Activated T-cell treated with anti-CD3 and anti-CD28 coated beads, Interleukin-2, amount 50 U/mL, for 48 hours (primary cell): ENCODE measurements at places on chromosomes 1 and 21.

DNA sequence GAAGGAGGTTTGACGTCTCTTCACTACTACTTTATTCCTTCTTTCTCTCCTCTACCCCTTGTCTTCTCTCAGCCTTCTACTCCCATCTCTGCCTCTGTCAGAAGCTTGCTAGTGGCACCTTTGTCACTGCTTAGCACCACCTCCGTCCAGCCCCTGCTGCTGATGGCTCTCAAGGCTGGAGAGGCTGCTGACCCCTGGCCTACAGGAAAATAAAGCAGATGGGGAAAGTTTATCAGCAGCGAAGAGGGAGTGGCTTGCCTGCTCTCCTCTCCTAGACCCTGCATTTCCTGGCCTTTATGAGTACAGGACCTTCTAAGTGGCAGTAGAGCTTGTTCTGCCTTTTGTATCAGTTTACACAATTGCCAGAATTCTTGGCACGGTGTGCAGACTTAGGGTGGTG, 27.0 kb downstream of the PROX1 start:
- no peak for DNase-seq

- DNase-seq, result no peak
These were observed 261.1 kb downstream of the CAMTA1 start for GRCh38 chr1:7046314-7046713.

DNA sequence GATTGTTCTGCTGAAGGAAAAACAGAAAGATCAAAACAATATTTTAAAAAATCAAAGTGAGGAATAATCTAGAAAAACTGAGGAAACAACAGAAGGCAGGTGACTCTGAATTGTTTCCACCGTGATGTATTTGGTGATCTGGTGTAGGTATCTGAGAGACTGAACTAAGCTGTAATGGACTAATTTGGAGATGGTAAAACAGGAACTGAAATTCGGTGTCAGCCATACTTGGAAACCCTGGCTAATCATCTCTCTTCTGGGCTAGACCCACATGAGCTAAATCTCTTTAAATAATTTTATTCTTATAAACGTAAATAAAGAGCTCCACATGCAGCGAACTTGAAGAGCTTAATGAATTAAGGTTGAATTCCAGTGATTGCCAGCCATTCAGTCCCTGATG, 1226.1 kb downstream of the NCAM2 start:
- no peak for DNase-seq

DNA sequence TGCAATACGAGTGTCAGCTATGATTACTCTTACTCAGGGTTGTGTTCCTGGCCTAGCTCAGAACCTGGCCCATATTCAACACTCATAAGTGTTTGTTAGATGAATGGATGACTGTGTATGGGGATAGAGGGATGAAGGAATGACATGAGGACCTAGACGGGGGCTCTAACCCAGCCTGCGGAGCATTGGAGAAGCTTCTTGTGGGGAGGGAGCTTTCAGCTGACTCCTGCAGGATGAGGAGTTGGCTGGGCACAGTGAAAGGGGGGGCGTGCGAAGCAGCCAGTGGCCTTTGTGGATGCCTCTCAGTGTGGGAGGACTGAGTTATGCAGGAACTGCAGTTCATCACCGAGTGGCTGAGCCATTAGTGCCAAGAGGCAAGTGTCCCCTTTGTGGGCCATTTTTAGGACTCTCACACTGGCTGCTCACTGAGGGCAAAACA, 1.2 kb upstream of the EXTL1 start:
- no peak for DNase-seq

DNA sequence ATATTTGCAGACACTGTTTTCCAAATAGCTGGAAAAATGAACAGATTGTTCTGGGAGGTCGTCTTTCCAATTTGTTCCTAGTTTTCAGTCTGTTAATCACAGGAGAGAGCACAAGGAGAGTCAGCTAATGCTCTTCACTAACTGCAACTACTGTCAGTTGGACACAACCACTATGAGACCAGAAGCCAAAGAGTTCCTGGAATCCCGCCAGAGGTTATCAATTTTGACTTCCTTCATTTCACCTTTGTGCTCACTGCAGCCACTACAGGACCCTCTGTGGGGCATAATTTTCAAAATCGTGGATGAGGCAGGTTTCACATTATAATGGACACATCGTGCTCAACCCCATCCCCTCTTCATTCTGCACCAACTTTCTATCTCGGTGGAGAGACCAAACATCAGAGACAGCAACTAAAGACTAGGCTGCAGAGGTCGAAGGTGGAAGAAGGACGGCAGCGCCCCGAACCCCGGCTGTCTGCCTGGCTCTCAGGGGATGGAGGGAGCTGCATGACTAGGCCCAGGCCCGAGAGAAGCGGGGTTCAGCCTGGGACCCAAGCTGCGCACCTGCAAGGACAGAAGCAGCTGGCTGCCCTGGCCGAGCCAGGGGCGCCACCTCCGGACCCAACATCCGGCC, 602 bp downstream of the KIAA0319L start:
- DNase-seq, result no peak

GRCh38 chr1:157085421-157085820, 14.2 kb downstream of the ETV3L start:
- DNase-seq, result no peak

- no peak for DNase-seq
These were observed 8.7 kb downstream of the PLA2G2D start for GRCh38 chr1:20110679-20111078.
